ENCODE measurements at places on chromosomes 3 and 15. TPM values are rescaled to one million over a fixed set of nuclear protein-coding genes. Genes with fewer than 3 reads are reported as not detected.

GRCh38 chr3:150106740-150107428, 136.2 kb upstream of the PFN2 start:
- DNase-seq = no peak

DNAJA4 gene
- total RNA-seq = 11.4 TPM

DNA sequence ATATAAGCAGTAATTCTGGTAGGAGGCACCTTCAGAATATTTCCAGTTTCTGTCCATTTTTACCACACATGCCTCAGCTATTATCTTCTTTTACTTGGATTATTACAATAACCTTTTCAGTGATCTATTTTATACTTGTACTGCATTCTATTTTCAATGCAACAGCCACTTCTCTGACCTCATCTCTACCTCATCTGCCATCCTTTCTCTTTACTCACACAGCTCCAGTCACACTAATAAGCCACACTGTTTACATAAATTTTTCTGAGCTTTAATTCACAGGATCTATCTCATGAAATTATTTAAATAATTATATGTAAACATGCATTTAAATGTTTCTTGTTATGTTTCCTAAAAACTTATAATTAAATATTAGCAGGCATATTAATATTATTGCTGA, 47.3 kb upstream of the BCHE start:
- no peak for DNase-seq

IL5RA gene
- total RNA-seq = under 0.01 TPM

- no peak for DNase-seq
Measured at GRCh38 chr3:100634493-100635272, 25.3 kb downstream of the ADGRG7 start.

MYL3 gene
- total RNA-seq = 1.5 TPM

DUOX1 gene
- 0.27 TPM for total RNA-seq

DNA sequence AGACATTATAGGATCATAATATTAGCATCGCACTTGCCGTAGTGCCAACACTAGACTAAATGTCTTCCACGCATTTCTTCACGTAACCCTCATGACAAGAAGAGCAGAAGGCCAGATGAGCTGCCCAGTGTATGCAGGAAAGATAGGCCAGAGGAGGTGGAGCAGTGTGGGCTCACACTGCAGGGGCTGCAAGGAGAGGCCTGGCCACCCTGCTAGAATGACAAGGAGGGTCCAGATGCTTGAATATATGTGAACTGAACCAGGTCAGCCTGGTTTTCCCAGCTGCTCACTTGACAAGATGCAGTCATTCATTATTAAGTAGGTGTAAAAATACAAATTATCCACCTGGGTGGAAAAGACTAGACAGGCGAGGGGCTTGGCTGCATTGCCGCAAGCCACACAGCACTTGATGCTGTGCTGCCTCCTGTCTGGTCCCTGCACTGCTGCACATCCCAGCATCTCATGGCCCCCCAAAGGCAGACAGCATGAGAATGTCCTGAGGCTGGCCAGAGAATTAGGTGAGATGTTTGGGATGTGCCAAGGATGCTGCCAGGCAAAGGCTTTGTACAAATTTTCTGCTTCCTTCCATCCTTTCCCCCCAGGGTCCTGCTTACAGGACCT, 115.2 kb downstream of the NTRK3 start:
- DNase-seq = no peak

FES gene
- 29.3 TPM for total RNA-seq

CAMP gene
- total RNA-seq = not detected

- DNase-seq = no peak
Measured at GRCh38 chr15:26037369-26037768, 174.2 kb upstream of the ATP10A start.
